ENCODE measurements at places on chromosomes 7 and 10. TPM values are rescaled to one million over a fixed set of nuclear protein-coding genes. Genes with fewer than 3 reads are reported as not detected.

The TIAL1 gene
- total RNA-seq, result 176 TPM

The AKR1E2 gene
- total RNA-seq, result 3.9 TPM

The C10orf105 gene
- 0.12 TPM for total RNA-seq

The SLC13A1 gene
- not detected for total RNA-seq

- DNase-seq, result no peak
Observed at GRCh38 chr7:139730746-139731612, 46.8 kb downstream of the HIPK2 start.

All from neural crest cell (in vitro differentiated cells).